ENCODE measurements at places on chromosomes 2 and 18.

- DNase-seq, result no peak
Observed at GRCh38 chr2:130160131-130160530, 15.2 kb upstream of the CCDC74B start.

DNA sequence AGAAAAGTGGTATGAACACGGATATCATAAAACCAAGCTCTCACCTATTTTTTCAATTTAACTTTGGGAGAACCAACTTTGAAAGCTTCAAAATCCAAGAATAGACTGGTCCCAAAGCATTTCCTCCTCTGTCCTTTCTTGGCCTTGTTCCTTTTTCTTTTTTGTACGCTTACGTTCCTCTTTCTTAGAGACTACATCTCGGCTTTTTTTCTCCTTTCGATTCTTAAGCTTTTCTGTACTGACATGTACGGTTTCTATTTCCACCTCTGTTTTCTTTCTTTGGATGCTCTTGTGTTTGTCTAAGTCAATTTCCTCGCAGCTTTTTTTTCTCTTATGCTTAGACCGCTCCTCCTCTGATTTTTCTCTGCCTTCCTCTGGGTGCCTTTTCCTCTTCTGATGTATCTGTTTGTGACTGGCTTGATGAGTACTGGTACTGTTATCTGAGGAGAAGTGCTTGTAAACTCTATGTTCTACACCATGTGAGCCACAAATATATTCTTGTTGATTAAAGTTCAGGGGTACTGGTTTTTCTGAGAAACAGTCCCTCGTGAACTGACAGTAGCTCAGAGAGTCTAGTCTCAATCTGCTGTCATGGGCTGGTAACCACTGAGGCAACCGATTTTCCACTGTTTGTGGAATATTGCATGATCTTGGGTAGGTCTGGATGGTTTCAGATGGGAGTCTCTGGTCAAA lies 11.5 kb upstream of the RNU2-63P start:
- no peak for DNase-seq

DNA sequence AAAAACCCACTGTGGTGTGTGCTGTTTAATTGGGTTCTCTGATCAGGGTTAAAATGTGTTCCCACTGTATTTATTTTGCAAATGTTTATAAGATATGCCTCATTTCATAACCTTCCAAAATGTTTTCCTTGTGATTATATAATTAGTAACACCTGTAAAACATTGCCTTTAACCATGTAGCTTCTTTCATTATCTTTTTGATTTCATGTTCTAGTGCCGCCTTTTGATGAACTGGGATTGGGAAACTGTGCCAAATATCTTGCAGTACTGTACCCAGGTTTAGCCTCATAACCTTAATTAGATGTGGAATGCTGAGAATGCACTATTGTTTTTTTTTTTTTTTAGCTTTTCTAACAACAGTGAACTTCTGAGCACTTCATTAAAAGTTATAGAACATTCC lies 96.9 kb downstream of the TANC1 start:
- DNase-seq, result no peak

- no peak for DNase-seq
Observed at GRCh38 chr18:30814446-30814845, 228.1 kb downstream of the DSC3 start.

DNA sequence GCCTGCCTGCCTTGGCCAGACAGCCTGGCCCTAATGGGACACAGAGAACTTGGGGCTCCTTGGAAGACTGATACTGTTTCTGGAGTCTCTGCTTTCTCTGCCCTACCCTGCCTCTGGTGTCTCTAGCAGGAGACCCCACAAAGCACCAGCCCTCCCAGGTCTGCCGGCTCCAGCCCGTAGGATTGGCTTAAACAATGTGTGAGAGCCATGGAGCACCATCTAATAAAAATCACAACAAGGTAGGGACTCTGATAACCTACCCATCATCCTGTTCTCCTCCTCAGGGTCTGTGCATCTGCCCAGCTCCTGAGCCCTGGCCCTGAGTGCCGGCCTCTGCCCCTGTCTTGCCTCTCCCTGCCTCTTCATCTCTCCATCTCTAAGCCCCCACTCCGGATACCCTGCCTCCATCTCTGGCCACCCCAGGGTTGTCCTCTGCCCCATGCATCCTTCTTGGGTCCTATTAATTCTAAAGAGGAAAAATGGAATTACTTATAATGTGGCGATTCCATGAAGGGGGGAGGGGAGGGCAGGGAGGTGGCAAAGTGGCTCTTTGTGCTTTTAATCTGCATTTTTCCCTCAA lies 1.2 kb upstream of the ECEL1 start:
- DNase-seq, result no peak

DNA sequence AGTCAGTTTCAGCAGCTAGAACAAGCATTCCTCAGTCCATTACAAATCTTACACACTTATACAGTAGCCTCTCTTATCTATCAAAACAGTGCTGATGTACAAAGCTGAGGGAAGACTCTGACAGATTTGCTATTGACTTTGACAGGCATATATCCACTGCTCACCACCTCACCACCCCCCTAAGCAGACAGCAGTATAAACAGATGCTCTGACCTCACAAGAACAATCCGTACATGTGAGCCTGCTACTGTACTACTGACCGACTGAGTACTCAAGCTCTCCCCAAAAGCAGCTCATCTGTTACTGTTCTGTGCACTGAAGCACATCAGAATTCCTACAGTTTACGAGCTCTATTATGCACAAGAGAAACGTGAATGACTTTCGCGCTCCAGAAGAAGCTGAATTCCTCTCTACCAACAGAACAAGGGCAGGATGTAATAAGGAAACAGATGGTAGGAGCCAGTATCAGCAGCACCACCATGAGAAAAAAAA lies 95.6 kb upstream of the PDE1A start:
- DNase-seq, result no peak

GRCh38 chr2:112109278-112109677 lies 28.9 kb upstream of the FBLN7 start:
- DNase-seq, result no peak

DNA sequence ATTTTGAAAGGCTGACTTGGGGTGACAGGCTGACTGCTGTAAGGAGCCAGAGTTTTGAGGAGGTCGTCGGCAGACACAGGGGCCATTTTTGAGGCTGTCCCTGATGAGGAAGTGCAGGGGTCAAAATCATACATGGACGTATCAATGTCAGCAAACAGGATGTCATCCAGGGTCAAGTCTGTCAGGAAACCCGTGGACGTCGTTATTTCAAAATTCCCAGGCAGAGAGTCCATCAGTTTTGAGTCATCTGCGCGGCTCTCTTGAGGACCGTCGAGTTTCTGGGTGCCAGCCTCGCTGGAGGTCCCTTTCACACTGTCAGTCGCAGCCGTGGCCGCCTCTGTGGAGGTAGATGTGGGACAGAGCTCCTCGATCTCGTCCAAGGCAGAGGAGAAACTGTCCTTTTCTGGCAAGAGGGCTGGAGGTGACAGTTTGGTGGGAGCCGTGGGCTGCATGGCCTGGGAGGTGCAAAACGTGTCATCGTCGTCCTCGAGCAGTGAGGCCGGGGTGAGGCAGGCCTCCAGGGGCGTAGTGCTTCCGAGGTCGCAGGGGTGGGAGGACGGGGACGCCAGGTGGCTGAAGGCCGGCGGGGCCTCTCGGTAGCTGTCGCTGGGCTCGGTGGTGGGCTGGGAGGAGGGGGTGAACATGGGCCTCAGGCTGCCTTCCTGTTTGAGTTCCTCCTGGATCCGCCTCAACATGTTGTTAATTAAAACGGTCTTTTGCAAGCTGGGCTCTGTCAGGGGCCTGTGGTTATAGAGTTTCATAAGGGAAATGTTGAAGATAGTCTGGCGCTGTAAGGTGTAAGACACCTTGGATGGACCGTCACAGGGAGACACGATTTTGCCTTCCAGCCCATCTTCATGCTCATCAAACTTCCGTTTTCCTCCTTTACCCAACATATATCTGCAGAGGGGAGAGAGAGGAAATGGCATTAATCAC lies 17.5 kb downstream of the SERTAD2 start:
- DNase-seq, result peak; percentile 27

GRCh38 chr2:106306387-106306786 lies 112.3 kb upstream of the UXS1 start:
- no peak for DNase-seq

GRCh38 chr2:201433394-201433995 lies 17.8 kb downstream of the TRAK2 start:
- no peak for DNase-seq

DNA sequence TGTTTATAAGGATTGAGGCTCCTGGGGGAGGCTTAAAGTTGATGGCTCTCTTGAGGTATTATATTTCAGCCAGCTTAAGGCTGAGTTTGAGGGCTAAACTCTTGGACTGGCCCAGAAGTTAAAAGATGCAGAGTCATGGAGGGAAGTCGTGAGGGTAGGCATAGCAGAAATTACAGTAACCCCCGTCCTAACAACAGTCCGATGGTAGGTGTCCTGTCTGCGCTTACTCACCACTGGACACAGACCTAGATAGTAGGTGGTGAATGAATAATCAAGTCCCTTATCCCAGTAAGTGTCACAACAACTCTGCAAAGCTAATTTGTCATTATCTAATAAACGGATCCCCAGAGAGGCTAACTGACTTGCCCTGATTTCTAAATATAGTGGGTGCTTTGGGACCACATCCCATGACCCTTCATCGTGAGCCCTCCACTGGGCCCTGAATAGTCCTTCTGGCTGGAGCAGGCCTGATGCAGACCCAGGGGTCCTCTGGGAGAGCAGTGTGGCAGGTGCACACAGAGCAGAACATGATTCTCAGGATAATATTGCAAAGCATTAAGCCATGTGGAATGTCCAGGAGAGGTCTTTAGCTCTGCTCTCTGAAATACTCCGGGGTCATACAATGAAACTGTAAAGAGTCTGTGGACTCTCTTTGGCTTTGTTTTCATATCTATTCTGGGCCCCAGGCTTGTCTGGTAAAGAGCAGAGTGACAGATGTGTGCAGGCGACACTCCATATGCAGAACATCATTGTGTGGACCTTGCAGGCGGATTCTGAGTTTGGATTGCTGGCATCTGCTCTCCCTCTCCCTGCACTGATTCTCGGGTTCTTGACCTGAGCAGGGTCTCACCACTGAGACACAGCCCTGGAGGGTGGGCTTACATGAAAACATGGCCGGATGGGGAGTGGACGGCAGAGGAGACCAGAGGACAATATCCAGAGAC lies 98.1 kb downstream of the RNF144A start:
- no peak for DNase-seq

GRCh38 chr2:221254299-221254698 lies 317.8 kb downstream of the EPHA4 start:
- no peak for DNase-seq

- no peak for DNase-seq
Observed at GRCh38 chr2:70830366-70830765, 5.2 kb downstream of the CD207 start.

GRCh38 chr18:9135081-9135911 lies 1.3 kb upstream of the ANKRD12 start:
- no peak for DNase-seq

GRCh38 chr2:224909885-224910573 lies 132.2 kb downstream of the DOCK10 start:
- DNase-seq, result no peak

DNA sequence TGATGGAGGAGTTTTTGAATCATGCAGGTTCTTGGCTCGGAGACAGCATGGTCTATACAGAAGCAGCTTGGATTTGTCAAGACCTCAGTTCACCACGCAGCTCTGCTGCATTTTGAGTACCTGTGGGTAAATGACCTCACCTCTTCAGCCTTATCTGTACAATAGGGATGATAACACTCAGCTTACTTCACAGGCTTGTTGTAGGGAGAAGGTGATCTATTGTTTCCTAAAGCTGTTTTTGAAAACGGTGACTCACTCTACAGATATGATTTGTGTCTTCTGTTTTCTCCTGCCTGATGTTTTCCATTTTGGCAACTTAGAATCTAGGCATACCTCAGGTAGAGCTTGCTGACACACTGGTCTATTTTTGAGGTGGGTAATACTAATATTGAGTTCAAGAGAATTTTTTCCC lies 80.3 kb downstream of the FMNL2 start:
- DNase-seq, result no peak

DNA sequence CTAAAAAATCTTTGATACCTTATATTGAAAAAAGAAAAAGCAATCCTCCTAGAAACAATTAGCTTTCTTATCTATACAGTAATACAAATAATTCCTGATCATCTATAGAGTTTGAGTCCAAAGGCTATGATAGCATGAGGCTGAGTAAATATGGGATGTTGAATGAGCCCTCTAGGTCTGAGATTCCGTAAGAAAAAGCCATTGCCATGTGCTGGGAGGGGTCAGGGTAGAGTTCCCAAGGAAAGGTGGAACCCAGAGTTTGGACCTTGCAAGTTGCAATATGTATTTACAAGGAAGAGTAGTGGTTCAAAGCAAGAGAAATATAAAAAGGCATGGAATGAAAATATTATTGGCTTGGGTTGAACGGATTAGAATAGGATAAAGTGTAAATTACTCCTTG lies 178.1 kb downstream of the DCC start:
- DNase-seq, result no peak

GRCh38 chr2:55109219-55109891 lies 59.1 kb upstream of the RTN4 start:
- no peak for DNase-seq

GRCh38 chr2:241269707-241270520 lies 45.6 kb downstream of the HDLBP start:
- DNase-seq, result no peak

- DNase-seq, result no peak
Observed at GRCh38 chr2:147829106-147829505, 15.7 kb upstream of the ACVR2A start.

GRCh38 chr2:85992611-85993010 lies 103.8 kb upstream of the ST3GAL5 start:
- DNase-seq, result no peak

DNA sequence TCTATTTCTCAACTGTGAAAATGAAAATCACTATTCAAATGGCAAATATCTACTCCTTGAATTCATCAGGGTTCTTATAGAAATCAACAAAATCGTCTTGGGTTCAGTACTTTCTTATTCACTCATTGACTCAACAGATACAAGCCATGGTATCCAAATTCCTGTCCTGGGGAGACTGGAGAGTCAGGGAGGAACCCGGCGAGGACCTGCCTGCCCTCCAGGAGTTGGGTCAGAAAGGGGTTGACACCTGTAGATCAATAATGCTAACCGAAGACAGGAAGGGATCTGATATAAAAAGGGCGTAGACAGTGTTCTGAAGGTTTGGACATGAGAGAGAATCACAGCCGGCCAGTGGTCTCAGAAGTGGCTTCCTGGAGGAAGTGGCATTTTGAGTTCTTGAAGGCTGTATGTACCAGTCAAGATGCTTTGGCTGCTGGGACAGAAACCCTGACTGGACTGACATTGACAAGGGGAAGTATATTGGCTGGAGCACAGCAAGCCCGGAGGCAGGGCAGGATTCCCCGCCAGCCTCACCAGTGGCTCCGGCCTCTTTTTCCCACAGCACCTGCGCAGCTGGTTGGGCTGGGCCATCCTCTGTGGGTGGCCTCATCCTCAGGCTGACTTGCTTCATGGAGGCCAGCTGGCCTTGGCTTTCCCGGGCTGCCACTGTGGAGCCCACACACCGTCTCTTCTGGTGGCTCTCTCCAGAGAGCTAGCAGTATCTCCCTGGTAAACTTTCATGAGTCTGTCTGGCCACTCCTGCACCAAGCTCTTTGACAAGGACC lies 3.0 kb downstream of the LRRFIP1 start:
- no peak for DNase-seq

GRCh38 chr2:171985076-171985475 lies 14.7 kb upstream of the METAP1D start:
- no peak for DNase-seq

- DNase-seq, result no peak
Observed at GRCh38 chr2:101718993-101719571, 21.6 kb downstream of the MAP4K4 start.
